Right atrium auricular region (tissue), 2 donors: ENCODE measurements at places on chromosomes 16 and 17. TPM values are rescaled to one million over a fixed set of nuclear protein-coding genes. Genes with fewer than 3 reads are reported as not detected.

CTF1 gene
- 7.6 TPM for total RNA-seq

CYB5B gene
- total RNA-seq, result 29.4 TPM

- no peak for DNase-seq
Observed at GRCh38 chr17:8868529-8868951, 1.1 kb upstream of the PIK3R6 start.

NLRC3 gene
- 1.1 TPM for total RNA-seq

GRCh38 chr16:77133706-77134105 lies 57.3 kb upstream of the MON1B start:
- no peak for DNase-seq
